ENCODE measurements at places on chromosomes 5 and 9. TPM values are rescaled to one million over a fixed set of nuclear protein-coding genes. Genes with fewer than 3 reads are reported as not detected.
A peak's percentile ranks its signal among the peaks of the same experiment; 100 is the strongest.

- ATAC-seq: no peak
Observed at GRCh38 chr5:102856389-102856777, 101.3 kb downstream of the PAM start.

Gene DBH
- total RNA-seq: not detected

GRCh38 chr9:83027153-83027891 is 35.6 kb downstream of the RASEF start:
- ATAC-seq: peak; percentile 90

Gene MAMDC2
- total RNA-seq: 1.3 TPM

- no peak for ATAC-seq
Observed at GRCh38 chr9:130990978-130991777, 17.8 kb upstream of the LAMC3 start.

Gene LHX2
- total RNA-seq: not detected

Gene PLK2
- 90.7 TPM for total RNA-seq

DNA sequence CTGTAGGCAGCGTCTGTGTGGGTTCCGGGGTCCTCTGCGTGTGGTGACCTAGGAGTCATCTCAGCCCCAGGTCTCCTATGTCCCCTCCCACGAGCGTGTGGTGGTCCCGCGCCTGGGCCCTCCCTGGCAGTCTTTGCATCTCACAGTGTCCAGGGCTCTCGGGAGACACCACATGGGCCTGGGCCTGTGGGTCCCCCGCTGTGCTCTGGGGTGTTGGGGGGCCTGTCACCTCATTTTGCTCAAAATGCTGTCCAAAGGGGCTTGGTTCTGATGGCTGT is 27.1 kb downstream of the CEP72 start:
- no peak for ATAC-seq

Gene FREM1
- total RNA-seq: 0.20 TPM

Gene AQP7
- 1.7 TPM for total RNA-seq

GRCh38 chr9:22158927-22159346 is 149.8 kb upstream of the CDKN2B start:
- peak; percentile 57 for ATAC-seq

GRCh38 chr9:36748322-36748899 is 175.7 kb downstream of the MELK start:
- peak; percentile 52 for ATAC-seq

Gene FIBCD1
- 0.20 TPM for total RNA-seq

DNA sequence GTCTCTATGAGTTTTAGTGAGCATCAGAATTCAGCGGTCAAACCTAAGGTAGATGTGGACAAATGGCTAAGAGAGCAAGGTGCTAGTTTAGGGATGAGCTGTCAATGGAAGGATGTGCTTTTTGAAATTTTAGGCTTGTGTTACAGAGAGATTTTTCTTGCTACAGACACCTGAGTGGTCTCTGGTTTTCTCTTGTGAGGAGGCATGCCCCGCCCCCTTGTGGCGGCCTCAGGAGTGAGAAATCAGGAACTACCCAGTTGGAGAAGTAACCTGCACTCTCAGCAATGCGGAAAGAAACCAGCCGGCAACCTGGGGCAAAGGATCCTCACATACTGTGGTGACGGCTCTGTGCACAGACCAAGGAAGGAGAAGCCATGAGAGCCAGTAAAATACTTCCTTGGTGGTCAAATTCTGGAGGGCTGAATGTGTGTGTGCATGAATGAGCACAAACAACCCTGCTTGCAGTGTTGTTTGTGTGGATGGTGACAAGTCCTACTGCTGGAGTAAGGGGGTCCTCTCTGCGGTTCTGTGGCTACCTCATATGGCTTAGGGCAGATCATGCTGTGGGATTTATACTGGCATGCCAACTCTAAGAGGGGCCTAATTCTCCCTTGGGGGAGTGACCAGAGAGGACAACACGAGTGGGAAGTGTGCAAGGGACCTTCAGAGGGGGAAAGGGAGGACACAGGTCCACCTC is 16.7 kb upstream of the HSD17B4 start:
- peak; percentile 68 for ATAC-seq

DNA sequence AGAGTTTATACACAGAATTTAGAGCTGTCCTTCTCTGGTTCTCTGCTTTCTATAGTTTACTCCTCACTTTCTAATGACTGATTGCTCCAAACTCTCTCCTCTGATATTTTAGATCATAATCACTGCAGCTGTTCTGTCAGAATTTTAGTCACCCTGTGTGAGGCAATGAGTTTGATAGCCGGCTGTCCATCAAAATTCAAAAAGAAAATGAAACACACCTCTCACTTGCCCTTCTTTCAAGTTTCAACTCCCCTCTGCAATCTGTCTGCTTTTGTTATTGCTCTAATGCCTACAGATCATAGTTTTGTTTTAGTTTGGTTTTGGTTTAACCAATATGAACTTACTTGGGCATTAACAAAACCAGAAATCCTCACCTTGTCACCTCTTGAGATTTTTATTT is 23.3 kb upstream of the ABLIM3 start:
- ATAC-seq: no peak

- no peak for ATAC-seq
Observed at GRCh38 chr5:176876506-176877431, 22.4 kb downstream of the HK3 start.

DNA sequence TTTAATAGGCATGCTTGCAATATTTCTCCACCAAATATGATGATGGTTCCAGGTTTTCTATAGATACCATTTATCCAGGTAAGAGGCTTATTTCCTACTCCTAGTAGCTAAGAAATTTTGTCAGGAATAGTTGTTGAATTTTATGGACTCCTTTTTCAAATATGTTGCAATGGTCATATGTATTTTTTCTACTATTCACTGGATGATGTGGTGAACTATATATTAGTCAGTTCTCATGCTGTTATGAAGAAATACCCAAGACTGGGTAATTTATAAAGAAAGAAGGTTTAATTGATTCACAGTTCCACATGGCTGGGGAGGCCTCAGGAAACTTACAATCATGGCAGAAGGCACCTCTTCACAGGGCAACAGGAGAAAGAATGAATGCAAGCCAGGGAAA is 141.1 kb upstream of the NR3C1 start:
- no peak for ATAC-seq
